Stimulated activated CD4-positive, alpha-beta T cell treated with anti-CD3 and anti-CD28 coated beads, Interleukin-1b, Interleukin-23, amount 100 ng/mL, for 1 hour (primary cell): ENCODE measurements at places on chromosomes 13 and 19.

DNA sequence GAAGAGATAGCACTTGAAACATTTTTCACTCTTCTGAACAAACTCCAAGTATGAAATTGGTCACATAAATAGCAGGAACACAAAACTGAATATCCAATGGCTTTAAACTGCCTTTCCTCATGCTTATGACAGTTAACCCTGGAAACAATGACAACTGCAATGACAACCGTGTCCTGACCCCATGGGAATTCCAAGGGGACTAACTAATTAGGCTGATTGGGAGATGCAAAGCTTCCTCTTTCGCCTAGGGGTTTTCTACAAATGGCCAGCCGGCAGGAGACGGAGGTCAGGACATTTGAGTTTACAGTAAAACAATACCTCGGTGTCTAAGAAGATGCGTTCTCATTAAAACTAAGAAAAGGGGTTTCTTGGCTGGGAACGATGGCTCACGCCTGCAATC is 53.0 kb upstream of the URAD start:
- no peak for DNase-seq

GRCh38 chr13:111046590-111047141 is 68.4 kb upstream of the ARHGEF7 start:
- DNase-seq, result no peak

GRCh38 chr13:44012910-44013757 is 133.4 kb downstream of the LACC1 start:
- no peak for DNase-seq

- DNase-seq, result no peak
Measured at GRCh38 chr13:67223024-67223423, 7.1 kb downstream of the PCDH9 start.

DNA sequence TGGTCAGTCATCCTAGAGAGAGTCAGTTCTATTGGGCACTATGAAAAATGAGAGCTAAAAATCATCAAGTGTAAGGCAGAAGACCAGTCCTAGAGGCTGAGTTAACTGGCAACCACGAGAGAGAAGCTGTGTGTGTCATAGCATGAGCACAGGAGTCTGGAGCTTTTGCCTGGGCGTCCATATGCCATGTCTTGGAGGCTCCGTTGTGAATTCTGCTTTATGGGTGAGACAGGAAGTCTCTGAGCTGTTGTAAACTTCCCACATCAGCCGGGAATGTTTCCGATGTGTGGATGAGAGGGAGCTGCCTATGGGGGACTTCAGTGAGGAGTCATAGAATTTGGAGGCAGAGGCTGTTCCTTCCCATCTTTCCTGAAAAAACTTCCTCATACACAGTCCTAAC is 120.0 kb downstream of the ITGBL1 start:
- no peak for DNase-seq

DNA sequence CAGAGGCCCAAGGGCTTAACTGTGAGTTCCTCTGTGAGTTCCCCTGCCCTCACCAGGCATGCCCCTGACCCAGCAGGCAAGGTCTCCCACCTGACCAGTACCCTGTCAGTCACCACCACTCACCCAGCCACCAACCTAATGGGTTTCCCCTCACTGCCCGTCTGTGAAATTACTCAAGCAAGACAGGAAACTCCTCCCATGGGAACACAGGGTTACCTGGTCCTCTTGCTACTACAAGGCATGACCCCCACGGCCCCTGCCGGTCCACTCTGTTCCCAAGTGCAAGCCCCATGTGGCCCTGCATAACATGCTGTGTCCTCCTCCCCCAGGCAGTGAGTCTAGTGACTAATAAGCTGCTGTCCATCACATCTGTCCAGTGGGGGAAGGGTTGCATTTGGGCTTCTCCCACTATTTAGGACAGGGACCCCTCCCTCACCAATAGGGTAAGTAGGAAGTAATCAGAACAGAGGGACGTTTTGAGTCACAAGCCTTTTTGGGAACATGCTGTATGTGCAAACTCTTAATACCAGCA is 8.0 kb upstream of the DHRS12 start:
- no peak for DNase-seq

GRCh38 chr19:28829359-28829758 is 383.6 kb downstream of the UQCRFS1 start:
- no peak for DNase-seq

- no peak for DNase-seq
Measured at GRCh38 chr19:35671818-35672217, 5.5 kb downstream of the UPK1A start.

DNA sequence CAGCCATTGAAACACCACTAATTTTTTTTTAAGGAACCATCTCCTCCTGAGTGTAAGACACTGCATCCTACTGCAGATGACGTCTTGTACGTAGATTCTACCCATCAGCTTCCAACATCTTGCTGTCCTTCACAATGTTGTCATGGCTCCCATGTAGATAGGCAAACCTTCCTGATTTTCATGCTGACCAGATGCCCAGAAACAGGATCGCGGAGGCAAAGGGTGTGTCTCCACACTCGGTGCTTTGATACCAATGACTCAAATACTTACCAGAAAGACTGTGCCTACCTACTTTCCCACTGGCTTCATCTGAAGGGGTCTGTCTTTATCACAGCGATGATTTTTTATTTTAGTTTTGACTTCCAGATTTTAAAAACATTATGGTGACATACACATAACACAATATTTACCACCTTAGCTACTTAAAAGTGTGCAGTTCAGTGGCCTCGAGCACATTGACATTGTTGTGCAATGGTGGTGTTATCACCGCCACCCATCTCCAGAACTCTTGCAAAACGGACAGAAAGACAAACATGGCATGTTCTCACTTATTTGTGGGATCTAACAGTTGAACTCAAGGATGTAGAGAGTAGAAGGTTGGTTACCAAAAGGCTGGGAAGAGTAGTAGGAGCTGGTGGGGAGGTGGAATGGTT is 94.0 kb upstream of the PEG3 start:
- no peak for DNase-seq

GRCh38 chr13:92196591-92197256 is 798.3 kb downstream of the GPC5 start:
- DNase-seq, result no peak

GRCh38 chr19:28358633-28359032 is 854.3 kb downstream of the UQCRFS1 start:
- no peak for DNase-seq

DNA sequence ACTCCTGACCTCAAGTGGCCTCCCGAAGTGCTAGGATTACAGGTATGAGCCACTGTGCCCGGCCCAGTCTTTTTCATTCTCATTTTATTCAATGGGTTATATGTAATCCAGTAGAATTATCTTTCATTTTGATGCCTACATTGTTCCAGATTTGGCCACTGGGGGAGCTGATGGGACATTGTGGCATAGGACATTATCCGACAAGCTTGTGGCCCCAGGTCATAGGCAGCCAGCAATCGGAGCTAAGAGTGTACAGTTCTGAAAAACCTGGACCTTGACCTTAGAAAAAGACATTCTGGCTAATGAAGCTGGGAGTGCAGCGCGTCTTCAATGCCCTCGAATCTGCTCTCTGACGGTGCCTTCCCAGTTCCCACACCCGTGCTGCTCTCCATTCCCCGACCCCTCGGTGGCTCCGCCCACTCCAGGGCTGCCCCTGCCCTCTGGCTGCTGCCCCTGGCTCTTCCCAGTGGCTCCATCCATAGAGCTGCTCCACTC is 108.7 kb downstream of the TEX29 start:
- DNase-seq, result peak; percentile 5

- no peak for DNase-seq
Measured at GRCh38 chr19:14561847-14562351, 10.0 kb downstream of the NDUFB7 start.

GRCh38 chr13:82747958-82748357 is 1134.3 kb downstream of the SLITRK1 start:
- DNase-seq, result no peak

DNA sequence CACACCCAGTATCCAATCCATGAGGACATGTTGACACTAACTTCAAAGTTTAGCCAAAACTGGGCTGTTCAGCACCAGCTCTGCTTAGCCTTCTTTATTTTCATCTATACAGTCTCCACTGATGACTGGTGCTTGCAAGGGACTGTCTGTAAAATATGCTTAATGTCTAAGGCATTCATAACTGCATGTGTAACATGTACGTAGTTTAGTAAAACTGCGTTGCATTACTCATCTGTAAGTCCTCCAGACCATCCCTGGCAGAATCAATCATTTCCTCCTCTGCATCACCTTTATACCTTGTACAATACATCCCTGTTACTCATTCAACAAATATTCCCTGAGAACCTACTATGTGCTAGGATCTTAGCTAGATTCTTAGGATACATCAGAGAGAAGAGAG is 362.1 kb downstream of the MTUS2 start:
- no peak for DNase-seq

- DNase-seq, result no peak
Measured at GRCh38 chr13:113990321-113990837, 16.5 kb upstream of the C13orf46 start.

DNA sequence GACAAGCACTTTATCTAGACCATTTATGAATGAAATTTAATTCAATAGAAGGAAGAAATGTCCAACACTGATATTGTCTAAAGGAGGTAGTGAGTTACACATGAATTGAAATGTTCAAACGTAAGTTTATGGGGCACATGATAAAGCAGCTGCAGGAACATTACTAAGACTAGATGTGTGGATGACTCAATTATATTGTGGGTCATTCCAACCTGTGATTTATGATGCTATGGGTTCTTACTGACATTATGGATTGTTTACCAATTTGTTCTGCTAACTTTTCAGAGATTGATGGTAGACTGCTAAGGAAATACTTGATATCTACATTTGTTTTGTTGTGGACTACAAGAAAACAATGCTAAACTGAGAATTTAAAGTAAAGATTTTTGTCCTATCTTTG is 56.1 kb upstream of the ATXN8OS start:
- DNase-seq, result no peak

DNA sequence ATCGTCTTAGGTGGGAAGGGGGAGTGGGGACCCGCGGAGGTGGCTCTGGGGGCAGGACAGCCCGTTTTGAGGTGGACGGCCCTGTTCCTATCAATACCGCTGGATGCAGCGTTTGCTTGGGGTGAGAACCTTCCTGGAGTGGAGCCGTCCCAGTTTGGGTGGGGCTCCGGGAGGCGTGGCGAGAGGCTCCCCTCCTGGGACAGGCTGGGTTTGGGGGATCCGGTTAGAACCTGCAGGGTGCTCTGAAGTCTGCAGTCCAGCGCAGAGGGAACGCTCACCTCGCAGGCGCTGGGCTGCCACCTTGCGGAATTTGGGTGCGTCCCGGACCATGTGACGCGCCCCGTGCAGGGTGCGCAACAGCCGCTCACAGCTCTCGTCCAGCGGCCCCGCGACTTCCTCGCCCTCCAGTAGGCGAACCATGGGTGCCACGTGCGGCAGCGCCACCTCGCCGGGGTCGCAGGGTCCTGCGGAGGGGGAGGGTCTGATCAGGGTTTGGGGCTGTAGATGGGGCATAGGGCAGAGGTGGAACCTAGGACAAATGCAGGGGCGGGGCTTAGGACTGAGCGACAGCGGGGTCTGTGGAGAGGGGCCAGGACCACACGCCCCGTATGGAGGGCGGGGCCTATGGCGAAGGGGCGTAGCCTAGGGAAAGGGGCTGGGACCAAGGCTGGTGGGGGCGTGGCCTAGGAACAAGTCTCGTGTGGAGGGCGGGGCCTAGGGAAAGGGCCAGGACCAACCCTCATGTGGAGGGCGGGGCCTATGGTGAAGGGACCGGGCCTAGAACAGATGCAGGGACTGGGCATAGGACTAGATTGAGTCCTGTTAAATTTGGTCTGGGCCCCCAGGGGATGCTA is 13.8 kb downstream of the SH2D3A start:
- peak; percentile 77 for DNase-seq

GRCh38 chr13:52644108-52644507 is 1.9 kb downstream of the HNRNPA1L2 start:
- no peak for DNase-seq

GRCh38 chr13:21054313-21054712 is 7.1 kb downstream of the LATS2 start:
- DNase-seq, result no peak

DNA sequence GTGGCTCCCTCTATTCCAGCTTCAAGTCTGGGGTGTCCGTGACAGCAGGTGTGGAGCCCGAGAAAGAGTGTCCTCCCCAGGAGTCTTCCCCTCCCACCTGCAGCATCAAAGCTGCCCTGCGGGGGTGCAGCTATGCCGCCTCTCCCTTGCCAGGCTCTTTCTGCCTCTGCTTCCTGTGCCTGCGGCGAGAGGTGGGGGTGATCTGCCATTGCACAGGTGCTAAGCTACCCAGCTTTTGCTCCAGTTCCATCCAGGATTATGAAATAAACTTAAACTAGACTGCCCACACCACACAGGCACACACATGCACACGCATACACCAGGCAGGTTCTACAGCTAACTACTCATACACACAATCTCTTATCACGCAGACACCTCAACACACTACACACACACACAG is 104.7 kb upstream of the CLDN10 start:
- DNase-seq, result no peak

GRCh38 chr13:78593652-78594455 is 9.5 kb downstream of the POU4F1 start:
- no peak for DNase-seq

GRCh38 chr13:34462843-34463242 is 479.2 kb upstream of the NBEA start:
- DNase-seq, result no peak

- no peak for DNase-seq
Measured at GRCh38 chr19:51781999-51782398, 13.0 kb upstream of the FPR3 start.

GRCh38 chr13:46895381-46895780 is 1.5 kb downstream of the HTR2A start:
- DNase-seq, result no peak

- DNase-seq, result peak; percentile 18
Measured at GRCh38 chr19:47158879-47159503, 28.4 kb downstream of the SAE1 start.

DNA sequence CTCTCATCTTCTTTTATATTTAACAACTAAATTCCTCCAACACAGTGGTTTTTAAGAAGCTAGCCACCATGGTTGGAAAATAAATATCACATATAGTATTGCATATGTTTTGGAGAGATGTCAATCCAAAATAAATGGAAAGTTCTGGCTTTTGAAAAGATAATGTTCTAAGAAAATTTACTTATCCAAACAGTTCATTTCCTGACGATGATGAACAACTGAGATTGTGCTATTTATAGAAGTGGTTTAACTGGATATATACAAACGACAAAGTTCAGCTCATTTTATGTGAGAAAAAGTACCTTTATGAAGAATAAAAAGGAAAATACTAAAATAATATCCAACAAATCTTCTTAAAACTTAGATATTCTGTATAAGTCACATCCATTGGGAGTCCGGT is 174.7 kb downstream of the MZT1 start:
- DNase-seq, result no peak

DNA sequence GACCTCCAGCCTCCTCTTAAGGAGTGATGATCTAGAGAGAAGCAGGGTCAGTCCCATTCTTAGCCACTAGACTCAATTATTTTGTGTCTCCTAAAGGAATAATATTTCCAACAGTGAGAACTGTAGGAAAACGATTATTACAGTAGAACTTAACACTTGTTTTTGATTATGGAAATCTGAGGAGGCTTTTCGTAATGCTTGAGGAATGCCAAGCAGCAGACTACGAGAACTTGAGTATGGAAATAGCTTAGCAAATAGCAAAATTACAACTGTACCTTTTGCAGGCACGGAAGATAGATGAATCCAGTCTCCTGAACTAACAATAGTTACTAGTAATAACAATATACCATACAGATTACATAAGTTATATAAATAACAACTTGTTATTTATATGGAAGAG is 12.2 kb downstream of the BRD4 start:
- DNase-seq, result no peak
